ENCODE measurements at places on chromosomes 16 and 17.

- no peak for DNase-seq
Observed at GRCh38 chr16:9357829-9358228, 266.4 kb downstream of the HAPSTR1 start.

- no peak for DNase-seq
Observed at GRCh38 chr16:19578378-19578971, 23.0 kb downstream of the VPS35L start.

DNA sequence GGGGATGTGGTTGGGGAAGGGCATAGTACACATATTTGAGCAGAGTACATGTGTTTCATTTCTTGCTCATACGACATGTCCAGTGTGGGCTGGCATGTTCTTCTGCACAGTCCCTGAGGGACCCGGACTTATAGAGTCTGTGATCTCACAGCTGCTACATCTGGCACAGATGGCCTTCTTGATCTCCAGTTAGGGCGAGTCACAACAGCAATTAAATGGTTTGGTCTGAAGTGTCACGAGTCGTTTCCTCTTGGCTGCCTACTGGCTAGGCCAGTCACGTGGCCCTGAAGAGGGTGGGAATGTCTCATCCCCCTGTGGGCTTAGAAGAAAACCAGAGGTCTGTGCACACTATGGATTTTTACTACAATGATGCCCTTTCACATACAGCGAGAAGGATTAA, 443.6 kb downstream of the WWOX start:
- DNase-seq, result no peak

- DNase-seq, result no peak
Observed at GRCh38 chr17:14308636-14308964, 7.7 kb downstream of the HS3ST3B1 start.

- no peak for DNase-seq
Observed at GRCh38 chr17:29196769-29197515, 16.7 kb upstream of the MYO18A start.

DNA sequence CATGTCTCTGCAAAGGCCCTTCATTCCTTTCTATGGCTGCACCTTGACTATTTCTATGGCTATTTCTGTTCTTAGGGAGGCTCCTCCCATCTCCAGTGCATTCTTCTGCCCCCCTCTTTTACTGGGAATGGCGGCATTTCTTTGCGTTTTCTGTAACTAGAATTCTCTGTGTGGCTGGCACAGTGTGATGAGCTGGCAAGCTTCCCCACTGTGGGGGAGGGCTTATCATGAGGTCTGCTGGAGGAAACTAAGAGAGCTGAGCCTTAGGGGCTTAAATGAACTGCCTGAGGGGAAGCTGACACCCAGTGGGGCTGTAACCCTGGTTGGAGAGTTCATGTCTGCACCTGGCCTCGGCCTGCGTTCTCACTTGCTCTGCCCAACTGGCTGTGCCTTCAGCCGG, 1.5 kb upstream of the CARD14 start:
- DNase-seq, result no peak

DNA sequence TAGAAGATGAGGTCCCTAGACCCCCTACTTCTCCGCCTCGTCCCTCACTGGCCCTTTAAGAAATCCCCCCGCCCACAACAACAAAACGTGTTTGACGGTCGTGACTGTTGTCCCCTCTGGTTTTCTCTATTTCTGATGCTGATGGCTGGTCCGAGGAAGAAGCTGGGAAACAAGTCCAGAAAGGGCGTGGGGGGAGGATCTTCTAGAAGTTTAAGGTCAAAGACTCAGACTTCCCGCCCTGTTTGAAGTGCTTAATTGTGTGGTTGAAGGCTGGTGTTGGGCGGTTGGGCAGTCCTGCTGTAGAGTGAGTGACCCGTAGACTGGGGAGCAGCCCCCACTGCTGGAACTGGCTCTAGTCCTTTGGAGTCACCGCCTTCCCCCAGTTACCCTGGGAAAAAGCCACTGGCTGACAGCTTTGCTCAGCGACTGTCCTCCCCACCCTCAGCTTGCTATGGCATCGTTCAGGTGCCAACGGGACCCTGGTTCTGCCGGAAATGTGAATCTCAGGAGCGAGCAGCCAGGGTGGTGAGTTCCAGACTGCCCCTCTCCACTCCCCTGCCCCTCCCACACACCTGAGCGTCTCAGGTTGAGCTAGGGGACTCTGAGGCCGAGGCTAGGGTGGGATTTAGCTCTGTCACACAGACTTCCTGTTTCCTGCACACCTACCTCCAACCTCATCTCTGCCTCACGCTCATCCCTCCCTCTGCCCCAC, 1.6 kb downstream of the MLLT6 start:
- no peak for DNase-seq

- DNase-seq, result no peak
Observed at GRCh38 chr17:35725802-35726126, 5.7 kb upstream of the RASL10B start.
